Activated CD8-positive, alpha-beta memory T cell treated with anti-CD3 and anti-CD28 coated beads for 4 hours (primary cell): ENCODE measurements at places on chromosomes 3 and 15.

GRCh38 chr3:190056742-190057141, 64.0 kb downstream of the P3H2 start:
- DNase-seq = no peak

DNA sequence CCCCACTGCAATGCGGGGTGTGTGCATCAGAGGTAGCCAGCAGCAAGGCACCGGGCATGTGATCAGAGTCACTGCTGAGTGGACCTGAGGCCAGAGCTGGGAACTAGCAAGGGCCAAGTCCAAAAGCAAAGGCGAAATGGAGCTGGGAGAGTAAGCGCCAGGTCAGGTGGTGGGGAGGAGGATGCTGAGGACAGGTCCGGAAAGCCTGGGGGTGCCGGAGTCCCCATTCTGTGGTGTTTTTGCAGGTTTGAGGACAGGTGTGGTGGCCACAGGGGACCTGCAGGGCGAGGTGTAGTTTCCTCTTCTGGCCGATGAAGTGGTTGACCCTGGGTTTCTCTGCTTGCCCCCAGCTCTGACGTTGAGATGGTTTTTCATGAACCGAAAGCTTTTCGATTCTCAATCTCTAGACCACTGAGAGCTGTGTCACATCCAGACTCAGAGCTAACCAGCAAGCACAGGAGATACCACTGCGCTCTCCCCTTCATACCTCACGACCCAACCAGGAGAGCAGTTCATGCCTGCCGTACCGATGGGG, 35.0 kb upstream of the HES1 start:
- DNase-seq = no peak

GRCh38 chr3:49671291-49672288, 2.6 kb upstream of the APEH start:
- DNase-seq = peak; percentile 47

GRCh38 chr3:27089068-27089467, 280.1 kb downstream of the NEK10 start:
- no peak for DNase-seq
